Esophagus mucosa (tissue), 1 donor: ENCODE measurements at places on chromosomes 4 and X. TPM values are rescaled to one million over a fixed set of nuclear protein-coding genes. Genes with fewer than 3 reads are reported as not detected.

GRIPAP1 gene
- total RNA-seq: 21.2 TPM

CXorf49 gene
- total RNA-seq: 0.40 TPM

USP26 gene
- not detected for total RNA-seq

CLDN34 gene
- total RNA-seq: 0.20 TPM

TSPAN7 gene
- total RNA-seq: 11.3 TPM

LRP2BP gene
- total RNA-seq: 0.60 TPM

- no peak for ATAC-seq
Observed at GRCh38 chr4:107380190-107380589, 339.8 kb downstream of the PAPSS1 start.

DNA sequence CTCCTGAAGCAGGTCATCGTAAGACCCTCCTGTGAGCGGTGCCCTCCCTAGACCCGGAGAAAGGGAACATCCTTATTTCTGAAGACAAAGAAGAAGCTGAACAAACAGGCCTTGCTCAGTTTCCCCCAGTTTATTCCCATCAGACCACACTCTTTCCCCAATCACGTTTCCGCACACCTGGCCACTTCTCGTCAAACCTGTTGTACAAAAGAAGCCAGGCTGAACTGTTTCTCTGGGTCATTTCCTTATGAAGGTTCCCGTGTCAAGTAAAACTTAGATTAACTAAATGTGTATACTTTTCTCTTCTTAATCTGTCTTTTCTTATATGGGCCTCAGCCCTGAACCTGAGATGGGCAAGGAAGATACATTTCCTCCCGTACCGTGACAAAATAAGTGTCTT is 111.6 kb upstream of the ENPP6 start:
- peak; percentile 38 for ATAC-seq

DNA sequence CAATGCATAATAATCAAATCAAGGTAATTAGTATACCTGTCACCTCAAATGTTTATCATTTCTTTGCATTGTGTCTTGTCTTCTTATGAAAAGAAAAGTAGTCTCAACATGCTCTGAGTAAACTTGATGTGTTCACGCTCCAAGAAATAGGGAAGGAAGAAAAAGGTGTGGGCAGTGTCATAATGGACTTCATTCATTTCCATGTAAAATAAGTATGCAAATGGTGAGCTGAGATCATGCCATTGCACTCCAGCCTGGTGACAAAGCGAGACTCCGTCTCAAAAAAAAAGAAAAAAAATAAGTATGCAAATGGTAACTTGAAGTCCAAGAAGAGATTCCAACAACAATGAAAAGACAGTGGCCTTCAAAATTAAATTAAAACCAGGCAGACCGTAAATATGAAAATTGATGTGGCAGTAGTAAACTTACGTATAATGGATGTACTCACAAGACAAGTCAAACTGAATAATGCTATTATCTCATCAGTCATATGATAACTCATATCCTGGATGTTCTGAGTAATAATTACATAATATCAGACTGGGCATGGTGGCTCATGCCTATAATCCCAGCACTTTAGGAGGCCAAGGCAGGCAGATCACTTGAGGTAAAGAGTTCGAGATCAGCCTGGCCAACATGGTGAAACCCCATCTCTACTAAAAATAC is 6.0 kb upstream of the CWH43 start:
- ATAC-seq: peak; percentile 89

DNA sequence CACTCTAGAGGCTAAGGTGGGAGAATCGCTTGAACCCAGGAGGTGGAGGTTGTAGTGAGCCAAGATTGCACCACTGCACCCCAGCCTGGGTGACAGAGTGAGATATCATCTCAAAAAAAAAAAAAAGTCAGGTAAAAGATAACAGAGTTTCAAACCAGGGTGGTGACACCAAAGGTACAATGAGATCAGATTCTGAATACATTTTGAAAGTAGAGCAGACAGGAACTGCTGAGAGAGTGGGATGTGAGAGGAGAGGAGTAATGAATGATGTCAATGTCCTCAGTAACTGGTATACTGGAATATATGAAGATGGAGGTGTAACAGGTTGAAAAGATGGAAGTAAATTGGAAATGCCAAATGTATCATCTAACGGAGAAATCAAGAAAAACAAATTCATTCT is 135.6 kb downstream of the CAMK2D start:
- ATAC-seq: no peak

GRCh38 chrX:45722471-45722870 is 521.8 kb upstream of the DIPK2B start:
- ATAC-seq: no peak

DNA sequence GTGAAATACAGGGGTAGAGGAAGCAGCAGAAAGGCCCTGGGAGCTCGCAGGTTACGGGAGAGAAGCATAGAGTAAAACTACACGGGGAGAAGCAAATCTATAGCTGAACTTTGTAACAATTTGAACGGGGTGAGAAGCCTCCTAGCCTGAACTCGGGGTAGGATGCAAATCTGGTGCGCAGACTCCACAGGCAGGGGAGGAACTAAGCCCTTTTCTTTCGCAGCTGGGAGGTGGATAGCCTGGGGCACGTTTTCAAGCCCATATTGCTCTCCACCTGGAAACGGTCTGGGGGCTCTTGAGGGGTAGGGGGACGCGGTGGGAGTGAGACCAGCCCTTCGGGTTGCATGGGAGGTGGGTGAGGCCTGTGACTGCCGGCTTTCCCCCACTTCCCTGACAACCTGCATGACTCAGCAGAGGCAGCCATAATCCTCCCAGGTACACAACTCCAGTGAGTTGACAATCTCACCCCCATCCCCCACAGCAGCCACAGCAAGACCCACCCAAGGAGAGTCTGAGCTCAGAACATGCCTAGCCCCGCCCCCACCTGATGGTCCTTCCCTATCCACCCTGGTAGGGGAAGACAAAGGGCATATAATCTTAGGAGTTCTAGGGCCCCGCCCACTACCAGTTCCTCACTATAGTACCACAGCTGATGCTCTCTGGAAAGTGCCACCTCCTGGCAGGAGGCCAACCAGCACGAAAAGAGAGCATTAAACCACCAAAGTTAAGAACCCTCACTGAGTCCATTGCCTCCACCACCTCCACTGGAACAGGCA is 29.9 kb downstream of the SOWAHB start:
- peak; percentile 50 for ATAC-seq

DNA sequence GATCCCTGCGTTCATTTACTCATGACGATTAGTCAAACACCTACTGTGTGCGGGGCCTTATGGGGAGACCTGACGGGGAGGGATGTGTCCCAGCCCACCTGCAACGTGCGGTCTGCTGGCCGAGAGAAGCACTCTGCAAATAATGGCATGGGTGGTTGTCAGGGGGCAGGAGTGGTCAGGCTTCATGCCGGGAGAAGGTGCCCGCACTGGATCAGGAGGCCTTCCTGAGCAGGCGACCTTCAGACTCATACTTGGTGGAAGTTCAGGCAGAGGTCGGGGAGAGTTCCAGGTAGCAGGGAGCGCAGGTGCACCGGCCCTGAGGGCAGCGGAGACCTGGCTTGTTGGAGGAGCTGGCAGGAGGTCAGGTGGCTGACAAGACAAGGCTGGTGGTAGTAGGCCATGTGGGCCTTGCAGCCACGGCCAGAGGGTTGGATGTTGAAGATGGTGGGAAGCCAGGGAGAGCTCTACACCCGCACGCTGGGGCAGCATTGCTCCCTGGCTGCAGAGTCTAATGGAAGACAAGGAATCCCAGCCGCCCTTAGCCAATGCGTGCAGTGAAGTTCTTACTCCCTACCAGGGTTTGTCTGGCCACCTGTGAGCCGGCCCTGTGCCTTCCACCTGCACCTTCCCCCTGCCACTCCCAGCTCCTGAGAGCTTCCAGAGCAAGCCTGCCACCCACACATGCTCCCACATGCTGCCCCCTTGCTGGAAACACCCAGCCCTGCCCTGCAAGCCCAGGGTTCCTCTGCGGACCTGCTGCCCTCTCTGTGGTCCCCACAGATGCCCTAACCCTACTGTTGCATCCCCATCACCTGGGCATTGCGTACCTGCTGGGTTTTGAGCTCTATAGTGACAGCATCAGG is 97.3 kb downstream of the PSAPL1 start:
- no peak for ATAC-seq

DNA sequence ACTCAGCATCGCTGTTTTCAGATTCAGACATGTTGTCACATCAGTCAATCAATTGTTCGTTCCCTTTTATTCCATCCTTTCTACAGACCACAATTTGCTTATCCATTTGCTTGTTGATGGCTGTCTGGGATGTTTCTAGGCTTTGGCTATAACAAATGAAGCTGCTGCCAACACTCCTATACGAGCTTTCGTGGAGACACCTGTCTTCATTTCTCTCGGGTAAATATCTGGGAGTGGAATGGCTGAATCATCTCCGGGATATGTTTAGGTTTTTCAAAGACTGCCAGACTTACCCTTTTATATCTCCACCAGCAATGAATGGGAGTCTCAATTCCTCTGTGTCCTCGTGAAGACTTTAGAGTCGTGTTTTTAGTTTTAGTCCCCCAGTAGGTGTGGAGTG is 118.9 kb downstream of the SORCS2 start:
- ATAC-seq: no peak

DNA sequence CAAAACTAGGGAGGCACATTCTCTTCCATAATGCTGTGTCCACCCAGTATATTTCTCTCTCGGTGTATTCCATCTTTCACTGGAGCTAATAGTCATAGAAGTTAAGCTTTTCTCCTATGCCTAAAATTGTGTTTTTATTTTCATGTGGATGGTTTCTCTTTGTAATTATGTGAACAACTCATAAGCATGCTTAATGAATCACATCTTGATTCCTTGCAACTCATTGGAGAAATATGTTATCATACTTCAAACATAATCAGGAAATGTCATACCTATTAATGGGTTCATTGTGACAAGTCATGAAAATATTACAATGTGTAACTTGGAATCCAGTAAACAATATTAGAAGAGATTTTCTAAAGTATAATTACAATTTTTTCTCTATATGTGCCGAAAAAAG is 186.3 kb downstream of the SLC7A11 start:
- no peak for ATAC-seq

GRCh38 chr4:36189511-36190226 is 54.6 kb downstream of the ARAP2 start:
- no peak for ATAC-seq

DNA sequence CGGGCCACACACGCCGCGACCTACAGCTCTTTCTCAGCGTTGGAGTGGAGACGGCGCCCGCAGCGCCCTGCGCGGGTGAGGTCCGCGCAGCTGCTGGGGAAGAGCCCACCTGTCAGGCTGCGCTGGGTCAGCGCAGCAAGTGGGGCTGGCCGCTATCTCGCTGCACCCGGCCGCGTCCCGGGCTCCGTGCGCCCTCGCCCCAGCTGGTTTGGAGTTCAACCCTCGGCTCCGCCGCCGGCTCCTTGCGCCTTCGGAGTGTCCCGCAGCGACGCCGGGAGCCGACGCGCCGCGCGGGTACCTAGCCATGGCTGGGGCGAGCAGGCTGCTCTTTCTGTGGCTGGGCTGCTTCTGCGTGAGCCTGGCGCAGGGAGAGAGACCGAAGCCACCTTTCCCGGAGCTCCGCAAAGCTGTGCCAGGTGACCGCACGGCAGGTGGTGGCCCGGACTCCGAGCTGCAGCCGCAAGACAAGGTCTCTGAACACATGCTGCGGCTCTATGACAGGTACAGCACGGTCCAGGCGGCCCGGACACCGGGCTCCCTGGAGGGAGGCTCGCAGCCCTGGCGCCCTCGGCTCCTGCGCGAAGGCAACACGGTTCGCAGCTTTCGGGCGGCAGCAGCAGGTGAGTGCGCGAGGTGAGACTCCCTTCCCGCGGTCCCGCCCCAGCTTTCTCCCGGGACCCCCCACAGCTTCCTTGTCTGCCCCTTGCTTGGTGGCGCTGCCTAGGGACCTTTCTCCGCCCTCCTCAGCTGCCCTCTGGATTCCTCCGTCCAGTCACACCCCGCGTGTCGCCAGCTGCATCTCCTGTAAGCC is 678 bp downstream of the BMP3 start:
- peak; percentile 26 for ATAC-seq

DNA sequence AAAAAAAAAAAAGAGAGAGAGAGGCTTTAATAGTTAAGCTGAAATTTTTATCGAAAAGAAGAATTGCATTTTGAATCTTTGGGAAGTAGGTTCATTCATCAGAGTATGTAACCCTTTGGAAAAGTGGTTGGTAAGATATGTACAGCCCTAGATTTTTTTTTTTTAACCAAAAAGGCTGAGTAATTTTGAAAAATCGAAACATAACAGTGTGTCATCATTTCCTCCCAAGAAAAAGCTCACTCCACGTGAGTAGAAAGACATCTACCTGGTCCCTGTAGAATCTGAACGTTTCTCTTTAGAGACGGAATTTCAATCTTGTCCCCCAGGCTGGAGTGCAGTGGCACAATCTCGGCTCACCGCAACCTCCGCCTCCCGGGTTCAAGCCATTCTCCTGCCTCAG is 16.2 kb downstream of the SHOX start:
- no peak for ATAC-seq
